ENCODE measurements at places on chromosomes 11 and 22.

GRCh38 chr22:37823134-37823985, at the start of gene GALR3:
TSS of gene GALR3 (plus strand) at chr22:37823382. CDS start at chr22:37823407, 25 bp downstream.
- no peak for DNase-seq

- no peak for DNase-seq
Observed at GRCh38 chr22:36196254-36197064, 5.2 kb downstream of the APOL4 start.

DNA sequence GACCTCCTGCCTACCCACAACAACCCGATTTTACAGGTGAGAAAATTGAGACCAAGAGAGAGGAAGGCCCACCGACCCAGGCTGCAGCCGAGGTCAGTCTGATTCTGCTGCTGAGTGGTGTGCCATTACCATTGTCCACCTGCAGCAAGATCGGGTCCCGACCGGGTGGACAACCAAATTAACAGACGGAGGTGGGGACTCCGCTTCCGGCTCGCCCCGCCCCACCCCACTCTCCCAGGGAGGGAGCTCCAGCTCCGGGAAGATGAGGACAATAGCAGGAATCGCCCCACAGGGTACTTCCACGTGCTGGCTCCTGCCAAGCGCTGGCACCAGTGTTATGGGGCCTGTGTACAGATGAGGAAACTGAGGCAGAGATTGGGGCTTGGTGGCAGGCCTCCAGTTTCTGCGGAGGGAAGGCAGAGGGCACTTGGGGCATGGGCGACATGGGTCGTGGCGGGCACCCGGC, 425 bp upstream of the KDELR3 start:
- DNase-seq: no peak

DNA sequence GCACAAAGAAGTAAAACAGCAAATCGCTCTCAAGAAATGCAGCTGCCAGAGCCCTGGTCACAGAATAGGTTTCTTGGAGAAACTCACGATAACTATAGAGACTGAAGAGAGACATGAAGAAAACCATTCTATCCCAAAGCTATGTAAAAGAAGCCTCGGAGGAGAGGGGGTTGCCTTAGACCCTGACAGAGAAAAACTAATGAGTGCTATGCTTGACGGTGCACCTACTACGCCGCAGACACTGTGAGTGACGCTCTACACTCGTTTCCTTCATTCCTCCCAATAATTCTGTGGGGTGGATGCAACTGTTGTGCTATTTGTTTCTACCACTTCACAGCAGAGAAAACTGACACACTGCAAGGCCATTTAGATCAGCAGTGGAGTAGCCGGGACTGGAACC, 121.8 kb downstream of the ETS1 start:
- DNase-seq: no peak

DNA sequence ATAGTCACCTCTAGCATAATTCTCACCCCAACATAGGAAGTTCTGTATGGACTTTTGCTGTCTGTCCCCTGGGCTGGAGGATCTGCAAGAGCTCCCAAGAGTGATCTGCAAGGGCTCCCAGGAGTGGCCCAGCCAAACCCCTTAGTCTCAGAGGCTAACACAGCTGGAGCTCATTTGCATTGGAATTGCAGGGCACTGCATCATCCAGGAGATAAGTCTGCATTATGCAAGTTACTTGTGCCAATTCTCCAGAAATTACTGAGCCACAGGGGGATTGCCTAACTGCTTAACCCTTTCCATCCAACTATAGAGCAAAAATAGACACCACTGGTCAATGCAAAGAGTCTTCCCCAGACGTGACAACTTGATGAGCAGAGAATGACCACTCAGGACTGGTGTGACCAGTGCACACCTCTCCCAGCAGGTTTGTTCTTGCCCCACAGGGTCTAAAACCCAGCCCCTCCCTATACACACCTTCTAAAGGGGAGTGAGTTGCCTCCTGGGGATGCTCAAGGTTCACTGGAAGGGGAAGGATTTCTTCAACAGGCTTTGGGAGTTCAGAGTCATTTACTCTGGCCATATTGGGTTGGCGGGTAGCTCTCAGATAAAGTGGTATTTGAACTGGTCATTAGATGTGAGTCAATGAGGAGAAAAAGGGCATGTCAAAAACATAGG, 38.4 kb downstream of the POU2AF3 start:
- DNase-seq: no peak

DNA sequence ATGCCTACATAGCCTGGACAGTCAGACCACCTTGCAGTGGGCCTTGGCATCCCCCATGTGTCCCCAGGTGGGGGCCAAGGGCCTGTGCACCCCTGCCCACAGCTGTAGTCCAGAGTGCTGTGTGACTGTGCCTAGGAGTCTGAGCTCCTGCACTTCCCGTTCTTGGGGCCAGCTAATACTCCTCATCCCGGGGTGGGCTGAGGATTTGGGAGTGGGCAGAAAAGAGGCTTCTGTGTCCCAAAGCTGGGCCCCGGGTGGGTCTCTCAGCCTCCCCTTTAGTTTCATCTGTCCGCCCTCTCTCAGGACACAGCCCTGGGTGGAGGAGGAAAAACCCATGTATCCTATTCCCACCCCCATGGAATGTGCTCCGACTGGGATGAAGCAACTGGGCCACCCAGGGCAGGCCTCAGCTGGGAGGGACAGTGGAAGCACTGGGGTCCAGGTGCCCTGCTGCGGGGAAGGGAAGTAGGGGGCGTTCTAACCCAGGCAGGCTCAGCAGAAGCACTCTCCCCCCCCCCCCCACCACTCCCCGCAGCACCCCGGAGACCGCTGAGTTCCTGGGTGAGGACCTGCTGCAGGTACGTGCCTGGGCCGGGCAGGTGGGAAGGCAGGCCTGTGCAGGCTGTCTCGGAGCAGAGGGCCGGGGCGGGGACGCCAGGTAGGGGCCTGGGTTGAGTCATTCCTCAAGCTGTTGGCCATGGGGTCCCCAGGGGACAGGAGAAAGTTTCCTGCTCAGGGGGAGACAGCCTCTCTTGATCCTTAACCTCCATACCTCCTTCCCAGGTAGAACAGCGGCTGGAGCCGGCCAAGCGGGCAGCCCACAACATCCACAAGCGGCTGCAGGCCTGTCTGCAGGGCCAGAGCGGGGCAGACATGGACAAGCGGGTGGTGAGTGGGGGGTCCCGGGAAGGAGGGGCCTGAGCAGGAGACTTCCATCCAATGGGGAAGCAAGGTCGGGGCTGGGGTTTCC, 1.4 kb downstream of the SH3BP1 start:
- no peak for DNase-seq

GRCh38 chr11:117891362-117891761, 14.9 kb upstream of the FXYD6 start:
- no peak for DNase-seq

GRCh38 chr11:6705905-6706535, 22.9 kb upstream of the MRPL17 start:
- no peak for DNase-seq

DNA sequence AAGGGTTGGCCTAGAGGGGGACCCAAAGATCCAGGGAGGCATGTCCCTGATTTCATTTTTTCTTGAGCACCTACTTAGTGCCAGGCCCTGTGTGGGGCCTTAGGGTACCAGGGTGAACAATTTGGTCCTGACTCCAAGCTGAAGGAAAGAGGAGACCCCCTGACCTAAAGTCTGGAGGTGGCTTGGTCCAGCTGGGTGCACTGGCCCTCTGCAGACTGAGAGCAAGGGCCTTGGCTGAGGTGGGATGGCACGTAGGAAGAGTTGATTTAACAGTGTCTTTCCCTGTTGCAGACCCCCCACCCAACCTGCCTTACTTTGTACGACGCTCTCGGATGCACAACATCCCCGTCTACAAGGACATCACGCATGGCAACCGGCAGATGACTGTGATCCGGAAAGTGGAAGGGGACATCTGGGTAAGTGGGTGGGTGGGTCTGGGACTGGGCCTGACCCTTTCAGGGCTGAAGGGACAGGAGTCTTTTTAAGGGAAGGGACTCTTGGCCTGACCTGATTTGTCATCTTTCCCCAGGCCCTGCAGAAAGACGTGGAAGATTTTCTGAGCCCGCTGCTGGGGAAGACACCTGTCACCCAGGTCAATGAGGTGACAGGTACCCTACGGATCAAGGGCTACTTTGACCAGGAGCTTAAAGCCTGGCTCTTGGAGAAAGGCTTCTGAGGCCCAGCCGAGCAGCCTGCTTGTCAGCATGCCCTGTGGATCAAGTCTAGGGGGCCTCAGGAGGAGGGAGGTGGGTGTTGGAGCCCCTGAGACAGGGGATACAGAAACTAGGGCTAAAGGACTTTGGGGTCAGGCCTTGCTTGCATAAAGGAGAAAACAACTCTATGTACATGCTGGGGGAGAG, 3.3 kb downstream of the MRPL49 start:
- no peak for DNase-seq

- no peak for DNase-seq
Observed at GRCh38 chr11:130872981-130873380, 43.3 kb downstream of the SNX19 start.

- no peak for DNase-seq
Observed at GRCh38 chr22:22893891-22894739, 6.5 kb downstream of the IGLL5 start.

- no peak for DNase-seq
Observed at GRCh38 chr22:27212617-27213177, 555.3 kb downstream of the MIAT start.

DNA sequence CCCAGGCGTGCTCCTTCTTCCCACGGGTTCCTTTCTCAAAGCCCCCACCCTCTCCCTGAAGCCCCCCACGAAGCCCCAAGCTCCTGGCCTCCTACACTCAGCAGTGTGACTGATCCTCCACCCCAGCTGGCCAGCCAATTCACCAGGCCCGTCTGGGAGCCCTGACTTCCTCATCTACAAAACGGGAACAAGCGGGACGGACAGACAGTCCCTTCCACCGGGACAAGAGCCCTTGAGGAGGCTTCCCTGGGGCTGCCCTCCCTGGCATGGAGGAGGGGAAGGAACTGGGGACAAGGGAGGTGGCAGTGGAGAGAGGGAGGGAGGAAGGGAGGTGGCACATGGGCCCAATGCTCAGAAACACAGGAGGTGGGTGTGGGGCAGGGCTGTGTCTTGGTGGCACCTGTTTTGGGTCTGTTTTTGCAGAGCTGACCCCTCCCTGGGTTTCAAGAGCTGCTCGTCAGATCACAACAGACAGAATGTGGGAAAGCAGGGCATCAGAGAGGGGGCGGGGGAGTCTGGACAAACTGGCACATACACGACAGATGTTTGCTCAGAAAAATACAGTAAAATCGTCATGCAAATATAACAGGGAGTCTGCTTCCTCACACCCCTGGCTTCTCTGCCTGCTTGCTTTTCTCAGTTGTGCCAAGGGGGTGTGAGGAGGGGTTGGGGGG, 56.8 kb downstream of the ELFN2 start:
- no peak for DNase-seq

GRCh38 chr11:33039274-33040032, at the start of gene TCP11L1:
TSS of gene TCP11L1 (plus strand) at chr11:33039572. CDS start at chr11:33043774, 4,202 bp downstream.
- peak; percentile 90 for DNase-seq

- no peak for DNase-seq
Observed at GRCh38 chr11:133078591-133079404, 453.5 kb downstream of the OPCML start.

DNA sequence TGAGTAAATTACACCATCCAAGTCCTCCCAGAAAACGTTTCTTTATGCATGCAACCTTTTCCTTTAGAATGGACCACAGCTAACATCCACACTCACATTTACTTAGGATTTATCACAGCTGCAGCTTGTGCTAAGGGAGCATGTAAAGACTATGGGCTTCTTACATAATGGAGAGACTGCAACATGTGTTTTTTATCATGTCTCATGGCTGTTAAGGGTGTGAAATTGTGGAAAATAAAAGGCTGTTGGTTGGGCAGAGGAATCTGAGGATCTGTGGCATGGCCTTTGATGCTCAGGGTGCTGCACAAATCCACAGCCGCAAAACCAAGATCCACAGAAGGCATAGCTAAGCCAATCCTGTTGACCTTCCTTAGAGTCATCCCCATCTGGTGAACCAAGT, 112.0 kb upstream of the MTNR1B start:
- DNase-seq: no peak

DNA sequence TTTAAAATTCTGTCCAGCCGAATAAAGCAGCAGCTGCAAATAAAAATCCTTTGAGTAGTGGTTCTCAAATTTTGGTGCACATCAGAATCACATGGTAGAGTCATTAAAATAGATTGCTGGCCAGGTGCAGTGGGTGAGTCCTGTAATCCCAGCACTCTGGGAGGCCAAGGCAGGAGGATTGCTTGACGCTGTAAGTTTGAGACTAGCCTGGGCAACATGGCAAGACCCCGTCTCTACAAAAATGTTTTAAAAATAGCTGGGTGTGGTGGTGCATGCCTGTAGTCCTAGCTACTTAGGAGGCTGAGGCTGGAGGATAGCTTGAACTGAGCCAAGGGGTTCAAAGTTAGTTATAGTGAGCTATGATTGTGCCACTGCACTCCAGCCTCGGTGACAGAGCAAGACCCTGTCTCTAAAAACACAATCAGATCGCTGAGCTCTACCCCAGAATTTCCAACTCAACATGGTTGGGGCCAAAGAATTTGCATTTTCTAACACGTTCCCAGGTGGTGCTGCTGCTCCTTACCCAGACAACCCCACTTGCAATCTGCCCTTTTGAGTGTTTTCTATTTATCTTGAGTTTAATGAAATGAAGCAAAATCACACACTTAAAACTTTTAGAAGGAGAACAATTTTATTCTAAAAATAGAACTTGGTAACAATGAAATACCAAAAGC, 48.8 kb downstream of the BIRC2 start:
- DNase-seq: no peak

DNA sequence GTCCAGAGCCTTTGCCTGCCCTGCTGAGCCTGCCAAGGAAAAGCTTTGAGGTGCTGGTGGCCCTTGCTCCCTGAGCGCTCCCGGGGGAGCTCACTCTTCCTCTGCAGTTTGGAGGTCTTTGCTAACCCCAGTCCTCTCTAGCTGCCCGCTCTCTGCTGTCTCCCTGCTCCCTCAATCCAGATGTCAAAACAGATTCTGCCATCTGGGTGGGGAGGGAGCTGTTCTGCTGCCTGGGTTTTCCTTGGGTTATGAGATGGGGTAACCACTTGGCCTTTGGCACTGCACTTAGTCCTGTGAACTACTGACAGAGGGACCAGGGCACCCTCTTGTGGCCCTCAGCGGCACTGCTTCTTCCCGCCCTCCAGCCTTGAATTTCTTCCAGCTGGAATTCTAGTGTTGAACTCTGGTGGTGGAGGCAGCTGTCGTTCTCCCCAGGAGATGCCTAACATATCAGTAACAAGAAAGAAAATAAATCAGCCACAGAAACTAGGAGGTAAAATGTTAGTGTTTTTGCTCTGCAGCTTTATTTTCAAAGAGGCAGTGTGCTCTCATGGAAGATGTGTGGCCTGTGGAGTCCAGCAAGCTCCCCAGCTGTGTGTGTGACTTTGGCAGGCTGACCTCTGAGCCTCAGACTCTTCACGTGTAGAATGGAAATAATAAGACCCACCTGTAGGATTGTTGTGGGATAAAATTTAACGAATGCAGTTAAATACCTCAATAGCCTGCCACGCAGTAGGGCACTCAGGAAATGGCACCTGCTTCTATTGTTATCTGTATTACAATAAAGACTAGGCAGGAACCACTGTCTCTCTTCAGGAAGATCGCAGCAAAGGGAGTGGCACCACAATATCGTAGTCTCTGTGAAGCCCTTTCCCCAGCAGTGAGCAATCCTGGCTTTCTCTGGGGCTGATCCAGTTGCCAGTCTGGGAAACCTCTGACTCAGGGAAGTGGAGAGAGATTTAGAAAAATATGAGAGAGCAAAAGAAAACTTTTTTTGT, 23.4 kb downstream of the ARFGAP2 start:
- DNase-seq: no peak

GRCh38 chr22:43228330-43228729, 41.4 kb upstream of the TTLL12 start:
- no peak for DNase-seq

GRCh38 chr11:5489576-5490357, 1.3 kb downstream of the OR52D1 start:
- no peak for DNase-seq

- no peak for DNase-seq
Observed at GRCh38 chr11:113160808-113161124, 153.6 kb upstream of the TTC12 start.

- DNase-seq: no peak
Observed at GRCh38 chr22:26823966-26824365, 166.6 kb downstream of the MIAT start.
